Germinal center (tissue), 1 donor: ENCODE measurements at places on chromosomes 7 and 10.

DNA sequence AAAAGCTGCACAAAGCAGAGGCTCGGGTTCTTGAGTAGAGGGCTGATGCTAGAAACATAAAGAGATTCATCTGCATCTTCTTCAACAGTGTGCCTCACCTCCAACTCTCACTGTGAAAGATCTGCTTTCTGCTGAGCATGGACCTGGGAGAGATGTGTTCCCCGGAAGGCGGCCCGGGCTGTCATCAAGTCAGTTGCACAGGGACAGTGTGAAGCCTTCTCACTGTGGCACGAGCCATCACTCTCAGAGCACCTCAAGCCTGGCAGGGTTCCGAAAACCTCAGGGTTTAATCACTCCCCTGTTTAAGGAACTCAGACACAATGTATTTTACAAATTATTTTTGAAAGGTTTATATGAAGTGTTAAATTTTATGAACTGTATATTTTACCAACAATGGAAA lies 98.7 kb downstream of the RBM20 start:
- no peak for DNase-seq

- DNase-seq, result no peak
Observed at GRCh38 chr7:15554081-15554480, 7.7 kb downstream of the AGMO start.

DNA sequence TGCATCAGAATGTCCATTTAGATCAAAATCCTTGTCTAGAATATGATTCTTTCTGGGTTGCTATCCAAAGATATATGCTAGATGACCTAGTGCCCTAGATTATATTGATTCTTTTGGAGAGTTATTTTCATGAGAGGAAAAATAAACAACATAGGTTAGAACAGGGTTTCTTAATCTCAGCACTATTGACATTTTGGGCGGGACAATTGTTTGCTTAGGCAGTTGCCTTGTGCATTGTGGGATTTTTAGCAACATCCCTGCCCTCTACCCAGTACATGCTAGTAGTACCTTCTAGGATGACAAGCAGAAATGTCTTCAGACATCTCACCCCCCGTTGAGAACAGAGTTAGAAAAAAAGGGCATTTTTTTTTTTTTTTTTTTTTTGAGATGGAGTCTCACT lies 25.1 kb upstream of the LAMB1 start:
- no peak for DNase-seq

DNA sequence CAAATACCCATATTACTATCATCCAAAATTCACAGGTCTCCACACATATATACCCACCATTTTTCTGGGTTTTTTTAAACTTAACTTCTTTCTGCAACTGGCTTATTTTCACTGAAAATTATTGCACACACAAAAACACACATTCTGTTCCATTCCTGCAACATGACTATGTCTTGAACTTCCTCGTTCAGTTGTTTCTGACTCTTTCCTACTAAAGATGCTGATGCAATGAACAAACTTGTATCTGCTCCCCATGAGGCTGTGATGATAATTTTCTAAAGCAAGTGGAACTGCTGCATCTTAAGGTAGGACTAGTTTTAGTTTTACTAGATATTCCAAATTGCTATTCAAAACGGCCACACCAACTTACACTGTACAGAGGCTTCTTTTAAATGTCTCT lies 77.7 kb downstream of the OSBPL3 start:
- no peak for DNase-seq

- DNase-seq, result no peak
Observed at GRCh38 chr7:155865830-155866525, 53.7 kb upstream of the SHH start.

GRCh38 chr10:35392482-35393228 lies 56.3 kb downstream of the CCNY start:
- no peak for DNase-seq

DNA sequence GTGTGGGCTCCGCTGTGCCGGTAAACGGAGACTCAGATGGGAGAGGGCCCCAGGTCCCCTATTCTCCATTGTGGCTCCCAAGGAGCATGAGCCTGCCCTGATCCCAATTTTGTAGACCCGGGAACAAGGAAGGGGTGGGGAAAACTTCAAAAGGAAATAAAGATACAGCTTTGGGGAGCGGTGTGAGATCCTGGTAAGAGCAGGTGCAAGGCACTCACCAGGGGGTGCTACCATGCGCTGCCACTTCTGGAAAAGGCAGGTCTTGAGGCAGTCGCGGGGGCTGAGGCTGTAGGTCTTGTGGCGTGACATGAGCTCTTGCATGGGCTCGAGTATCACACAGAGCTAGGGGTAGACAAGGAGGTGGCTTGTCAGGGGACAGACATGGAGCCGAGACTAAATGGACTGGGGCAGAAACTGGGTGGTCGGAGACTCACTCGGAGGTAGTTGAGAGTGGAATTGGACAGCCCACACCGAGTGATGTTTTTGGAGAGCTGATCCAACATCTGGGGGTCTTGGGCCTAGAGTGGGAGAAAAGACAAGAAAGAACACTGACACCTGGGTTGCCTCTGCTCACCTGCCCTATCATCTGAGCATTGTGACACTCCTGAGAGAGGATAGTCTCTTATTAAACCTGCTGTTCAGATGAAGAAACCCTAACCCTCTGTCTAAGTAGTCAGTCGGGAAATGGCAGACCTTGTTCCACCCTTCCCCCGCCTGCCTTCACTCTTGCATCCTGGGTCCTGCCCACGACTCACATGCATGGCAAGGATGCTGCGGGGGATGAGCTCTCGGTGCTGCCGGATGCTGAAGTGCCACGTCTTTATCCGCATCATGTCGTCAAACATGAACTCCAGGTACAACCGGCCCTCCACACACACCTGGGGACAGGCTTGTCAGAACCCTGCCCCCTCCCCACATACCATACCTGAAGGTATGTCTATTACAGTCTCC lies 10.7 kb downstream of the LDB1 start:
- DNase-seq, result no peak

GRCh38 chr10:132163278-132163765 lies 23.4 kb upstream of the DPYSL4 start:
- DNase-seq, result peak; percentile 42

GRCh38 chr7:122438006-122438405 lies 133.5 kb upstream of the FEZF1 start:
- no peak for DNase-seq

DNA sequence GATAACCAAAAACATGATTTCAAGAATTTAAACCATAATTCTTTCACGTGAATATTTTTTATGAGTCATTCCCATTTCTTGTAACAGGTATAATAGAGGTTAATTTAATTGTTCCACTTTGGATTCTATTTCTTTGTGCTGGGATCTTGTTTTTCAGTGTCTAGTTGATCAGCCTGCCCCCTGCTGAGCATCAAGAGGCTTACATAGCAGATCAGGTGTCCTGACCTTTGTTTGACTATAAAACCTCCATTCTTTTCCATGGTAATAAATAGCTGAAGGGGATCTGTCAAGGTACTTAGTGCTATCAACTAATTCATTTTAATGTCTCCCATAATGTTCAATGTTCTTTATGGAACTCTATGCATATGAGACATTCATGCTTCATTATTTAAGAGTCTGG lies 4.9 kb downstream of the COL17A1 start:
- DNase-seq, result peak; percentile 13

- no peak for DNase-seq
Observed at GRCh38 chr10:13987446-13987845, 343.3 kb downstream of the FRMD4A start.

DNA sequence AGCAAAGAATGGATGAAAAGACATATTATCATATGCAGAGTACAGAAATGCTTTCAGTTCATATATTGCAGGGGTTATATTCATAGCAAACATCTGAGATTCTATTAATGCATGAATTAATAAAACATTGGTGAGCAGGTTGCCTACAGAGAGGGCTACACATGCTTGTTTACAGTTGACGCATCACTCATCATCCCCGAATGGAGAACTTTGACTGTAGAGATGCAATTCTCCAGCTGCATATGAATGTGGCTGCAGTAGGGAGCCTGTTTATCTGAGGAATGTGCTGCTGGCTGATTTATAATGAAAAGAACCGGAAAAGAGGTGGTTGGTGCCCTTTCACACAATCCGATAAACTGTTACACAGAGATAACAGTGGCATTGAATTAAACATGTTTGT lies 116.5 kb downstream of the GRM3 start:
- no peak for DNase-seq

- no peak for DNase-seq
Observed at GRCh38 chr7:132463922-132464321, 112.3 kb downstream of the PLXNA4 start.

DNA sequence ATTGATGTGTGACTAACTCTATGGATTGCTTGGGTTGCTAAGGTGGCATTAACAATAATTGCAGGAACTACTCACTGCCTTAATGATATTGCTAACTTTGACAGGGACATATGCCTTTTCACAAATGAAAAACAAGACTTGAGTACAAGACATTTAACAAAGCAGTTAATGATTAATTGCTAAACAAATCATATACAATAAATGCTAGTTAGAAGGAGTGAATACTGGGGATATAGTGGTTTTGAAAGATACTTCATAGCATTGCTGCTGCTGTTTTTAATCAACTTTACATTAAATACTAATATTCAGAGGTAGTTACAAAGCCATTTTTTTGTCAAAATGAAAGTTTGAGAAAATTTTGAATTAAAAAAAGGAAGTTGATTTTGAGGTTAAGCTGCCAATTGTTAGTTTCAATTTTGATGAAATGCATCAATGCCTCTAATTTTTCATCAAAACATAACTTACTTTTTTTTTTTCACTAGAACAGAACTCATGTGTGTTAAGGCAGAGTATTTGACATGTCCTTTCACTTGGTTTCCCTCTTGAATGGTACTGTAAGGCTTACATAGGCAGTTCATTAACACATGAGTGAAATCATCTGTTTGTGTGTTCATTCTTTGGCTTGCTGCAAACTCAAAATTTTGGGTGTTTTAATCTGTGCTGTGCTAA lies 106.2 kb upstream of the SEMA3D start:
- no peak for DNase-seq

DNA sequence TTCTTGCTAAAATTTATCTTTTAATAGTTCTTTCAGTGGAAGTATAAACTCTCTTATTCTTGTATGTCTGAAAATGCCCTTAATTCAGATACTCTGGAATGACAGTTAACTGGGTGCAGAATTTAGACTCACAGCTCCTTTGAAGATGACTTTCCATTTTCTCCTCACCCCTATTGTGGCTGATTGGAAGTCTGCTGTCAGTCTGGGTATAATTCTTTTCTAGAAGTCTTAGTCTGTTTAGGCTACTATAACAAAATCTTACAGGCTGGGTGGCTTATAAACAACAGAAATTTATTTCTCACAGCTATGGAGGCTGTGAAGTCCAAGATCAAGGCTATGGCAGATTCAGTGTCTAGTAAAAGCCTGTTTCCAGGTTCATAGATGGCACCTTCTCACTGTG lies 145.2 kb upstream of the GDF10 start:
- no peak for DNase-seq

GRCh38 chr7:36637417-36637816 lies 86.9 kb downstream of the AOAH start:
- DNase-seq, result no peak
